ENCODE measurements at places on chromosomes 7 and 10.

GRCh38 chr10:110420401-110421193 lies 77.1 kb upstream of the DUSP5 start:
- no peak overlapping the region for H3K27ac ChIP-seq
- H3K4me1 ChIP-seq, result peaks cover 49% of the 10 kb centered on the region
- DNase-seq, result no peak
- peaks cover 11% of the 10 kb centered on the region for H3K27me3 ChIP-seq
- no peaks in the 10 kb centered on the region for H3K36me3 ChIP-seq

- no peak for DNase-seq
- no peaks in the 10 kb centered on the region for H3K4me1 ChIP-seq
- H3K27me3 ChIP-seq, result no peaks in the 10 kb centered on the region
- no peak overlapping the region for H3K27ac ChIP-seq
- H3K36me3 ChIP-seq, result no peaks in the 10 kb centered on the region
Observed at GRCh38 chr7:126370038-126370668, 882.6 kb downstream of the GRM8 start.

GRCh38 chr7:142362349-142362748 lies 104.5 kb upstream of the PRSS58 start:
- H3K36me3 ChIP-seq, result no peaks in the 10 kb centered on the region
- H3K4me1 ChIP-seq, result no peaks in the 10 kb centered on the region
- peaks cover 8% of the 10 kb centered on the region for H3K27me3 ChIP-seq
- no peak for DNase-seq

DNA sequence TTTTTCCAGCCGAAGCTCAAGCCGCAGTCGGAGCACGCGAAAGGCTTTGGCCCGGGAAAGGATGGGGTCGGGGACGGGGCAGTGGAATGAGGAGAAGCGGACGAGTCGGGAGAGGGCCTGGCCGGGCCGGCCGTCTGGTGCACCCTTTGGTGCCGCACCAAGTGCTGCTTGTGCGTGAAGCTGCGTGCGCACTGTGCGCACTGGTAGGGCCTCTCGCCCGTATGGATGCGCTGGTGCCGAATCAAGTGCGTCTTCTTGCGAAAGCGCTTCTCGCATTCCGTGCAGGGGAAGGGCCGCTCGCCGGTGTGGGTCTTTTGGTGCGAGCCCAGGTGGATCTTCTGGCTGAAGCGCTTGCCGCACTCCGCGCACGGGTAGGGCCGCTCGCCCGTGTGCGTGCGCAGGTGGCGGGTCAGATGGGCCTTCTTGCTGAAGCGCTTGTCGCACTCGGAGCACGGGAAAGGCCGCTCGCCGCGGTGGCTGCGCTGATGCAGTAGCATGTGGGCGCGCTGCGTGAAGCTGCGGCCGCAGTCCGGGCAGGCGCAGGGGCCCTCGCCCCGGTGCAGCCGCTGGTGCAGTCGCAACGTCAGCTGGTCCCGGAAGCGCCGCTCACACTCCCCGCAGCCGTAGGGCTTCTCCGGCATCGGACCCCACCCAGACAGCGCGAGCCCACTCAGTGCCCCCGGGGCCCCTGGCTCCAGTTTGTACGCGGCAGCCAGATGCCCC lies 7.8 kb downstream of the ZNF467 start:
- H3K27me3 ChIP-seq, result peaks cover 9% of the 10 kb centered on the region
- H3K27ac ChIP-seq, result no peak overlapping the region
- H3K4me1 ChIP-seq, result no peaks in the 10 kb centered on the region
- H3K36me3 ChIP-seq, result no peaks in the 10 kb centered on the region
- no peak overlapping the region for H3K4me3 ChIP-seq

GRCh38 chr7:152370297-152370696 lies 65.5 kb downstream of the KMT2C start:
- no peaks in the 10 kb centered on the region for H3K27me3 ChIP-seq
- peaks cover 26% of the 10 kb centered on the region for H3K36me3 ChIP-seq
- no peak for DNase-seq
- H3K27ac ChIP-seq, result no peak overlapping the region

DNA sequence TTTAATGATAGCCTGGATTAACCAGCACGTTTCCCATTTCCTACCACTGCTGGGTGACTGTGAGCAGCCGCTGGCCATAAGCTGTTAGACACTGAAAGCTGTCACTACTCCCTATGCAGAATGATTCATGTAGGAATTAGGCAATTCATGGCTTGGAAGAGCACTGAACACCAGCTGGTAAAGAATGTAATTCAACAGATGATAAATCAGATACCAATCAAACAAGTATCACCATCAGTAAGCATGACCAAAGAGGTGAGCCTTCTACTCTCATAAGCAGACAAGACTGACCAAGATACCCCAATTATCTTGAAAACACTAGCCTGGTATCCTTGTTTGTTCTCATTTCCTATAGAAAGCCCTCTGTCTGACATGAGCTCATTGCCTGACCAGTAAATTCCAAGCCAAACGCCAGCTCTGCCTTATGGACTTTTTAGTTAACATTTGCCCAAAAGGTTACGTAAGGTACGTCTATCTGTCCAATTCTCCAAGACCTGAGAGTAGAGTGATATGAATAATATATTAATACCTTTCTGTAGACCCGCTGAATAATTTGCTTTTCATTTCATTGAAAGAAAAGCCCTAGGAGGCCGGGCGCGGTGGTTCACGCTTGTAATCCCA lies 127.7 kb downstream of the ELMO1 start:
- no peak overlapping the region for H3K27ac ChIP-seq
- no peak overlapping the region for H3K4me3 ChIP-seq
- DNase-seq, result no peak
- H3K27me3 ChIP-seq, result no peaks in the 10 kb centered on the region

DNA sequence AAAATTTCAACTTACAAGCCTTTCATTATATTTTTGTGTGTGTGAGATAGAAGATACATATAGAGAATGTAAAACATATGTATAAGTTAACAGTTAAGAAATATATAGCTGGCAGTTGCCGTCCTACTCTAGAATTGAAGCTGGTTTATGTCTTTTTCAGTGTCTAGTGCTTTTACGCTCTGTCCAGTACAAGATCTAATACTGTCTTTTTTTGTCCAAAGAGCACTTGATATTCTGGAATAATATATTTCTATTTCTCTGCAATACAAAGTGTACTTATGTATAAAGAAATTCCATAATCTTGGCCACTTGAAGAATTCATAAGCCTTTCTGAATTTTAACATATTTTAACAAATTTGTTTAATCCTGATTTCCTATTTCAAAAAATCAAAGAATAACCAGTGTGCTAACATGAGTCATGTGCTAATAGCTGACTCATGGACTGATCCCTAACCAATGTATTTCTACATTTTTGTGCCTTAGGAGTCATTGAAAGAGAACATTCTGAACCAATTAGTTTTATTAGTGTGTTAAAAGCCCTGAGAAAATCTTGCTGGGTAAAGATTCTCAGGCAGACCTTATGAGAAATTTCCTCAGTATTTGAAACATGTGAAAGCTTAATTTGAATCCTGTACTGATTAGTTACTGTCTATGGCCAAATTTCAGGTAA lies 73.2 kb upstream of the CCAR1 start:
- peaks cover 8% of the 10 kb centered on the region for H3K36me3 ChIP-seq
- H3K27me3 ChIP-seq, result no peaks in the 10 kb centered on the region
- no peak overlapping the region for H3K27ac ChIP-seq
- DNase-seq, result no peak

Data from activated B cell treated with CpG ODN at 0.5 μM for 24 hours (primary cell).